ENCODE measurements at places on chromosomes 3 and 15.

GRCh38 chr3:55692957-55693558 is 206.0 kb upstream of the WNT5A start:
- DNase-seq = no peak

DNA sequence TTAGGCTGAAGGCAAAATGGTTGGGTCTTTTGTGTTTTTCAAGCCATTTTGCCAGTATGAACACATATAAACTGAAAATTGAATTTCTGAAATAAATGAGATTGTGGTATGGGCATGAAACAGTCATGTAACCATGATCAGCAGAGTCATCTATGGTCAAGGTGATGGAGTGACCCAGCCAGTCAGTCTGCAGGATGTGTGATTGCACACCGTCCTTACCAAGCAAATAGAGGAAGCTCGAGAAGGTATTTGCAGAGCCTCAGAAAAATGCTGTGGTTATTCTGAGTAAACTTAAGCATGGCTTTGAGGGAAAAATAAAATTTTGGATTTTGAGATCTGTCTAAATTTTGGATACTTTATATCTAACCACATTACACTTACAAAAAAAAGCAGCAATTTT is 95.9 kb upstream of the RNF7 start:
- DNase-seq = no peak

DNA sequence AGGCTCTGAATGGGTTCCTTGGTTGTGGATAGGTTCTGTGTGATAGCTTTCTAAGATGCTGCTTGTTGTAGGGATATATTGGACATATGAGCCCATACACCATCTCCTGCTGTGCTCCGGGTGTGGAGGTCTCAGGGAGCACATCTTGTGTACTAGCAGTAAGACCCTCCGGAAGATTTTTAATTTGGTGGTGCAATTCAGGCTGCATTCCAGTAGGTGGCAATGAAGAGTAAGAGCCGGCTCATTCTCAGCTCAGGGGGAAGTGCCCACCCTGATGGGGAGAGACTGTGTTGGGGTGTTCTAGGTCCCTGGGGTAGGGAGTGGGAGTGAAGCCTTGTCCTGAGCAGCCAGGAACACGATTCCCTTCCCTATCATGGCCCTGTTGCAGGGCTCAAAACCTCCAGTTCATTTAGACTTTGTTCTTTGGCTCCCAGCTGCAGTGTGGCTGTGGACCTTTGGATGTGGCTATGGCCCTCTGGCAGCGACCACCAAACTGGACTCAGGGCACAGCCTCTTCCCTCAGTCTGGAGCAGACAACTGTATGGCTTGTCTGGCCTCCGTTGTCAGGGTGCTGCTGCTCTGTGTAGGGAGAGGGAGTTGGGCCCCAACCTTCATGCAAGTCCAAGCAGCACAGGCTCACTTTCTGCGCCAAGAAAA is 104.7 kb downstream of the UNC13C start:
- no peak for DNase-seq

- no peak for DNase-seq
Measured at GRCh38 chr3:56205406-56205805, 262.9 kb downstream of the ERC2 start.

Measured in stimulated activated CD8-positive, alpha-beta memory T cell treated with anti-CD3 and anti-CD28 coated beads, Interleukin-4, amount 100 ng/mL, for 4 hours (primary cell).